ENCODE measurements at places on chromosomes 2 and 18.

- no peak for DNase-seq
Measured at GRCh38 chr2:23500836-23501235, 115.9 kb downstream of the KLHL29 start.

DNA sequence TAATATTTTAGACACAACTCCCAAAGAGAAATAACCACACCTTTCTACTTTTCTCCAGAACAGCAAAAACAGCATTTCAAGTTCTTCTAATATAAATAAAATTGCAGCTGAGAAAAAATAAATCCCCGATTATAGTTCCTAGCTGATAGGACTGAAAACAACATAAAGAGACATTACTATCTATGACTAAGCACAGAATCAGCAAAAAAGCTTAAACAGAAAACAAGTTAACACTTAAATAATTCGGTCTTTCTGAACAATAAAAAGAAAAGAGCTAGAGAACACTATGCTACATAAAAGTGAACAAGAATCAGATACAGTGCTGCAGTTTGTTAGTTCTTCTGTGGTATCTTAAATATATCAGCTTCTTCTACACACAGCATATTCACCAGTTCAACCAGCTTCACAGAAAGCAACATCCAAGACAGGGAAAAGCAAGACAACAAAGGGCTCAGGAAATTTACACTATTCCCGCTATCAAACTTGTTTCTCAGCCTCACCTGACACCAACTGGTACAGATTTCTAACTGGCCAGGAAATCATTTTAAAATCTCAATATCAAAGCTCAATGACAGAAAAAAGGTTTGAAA lies 28.6 kb downstream of the FEZ2 start:
- DNase-seq: no peak

DNA sequence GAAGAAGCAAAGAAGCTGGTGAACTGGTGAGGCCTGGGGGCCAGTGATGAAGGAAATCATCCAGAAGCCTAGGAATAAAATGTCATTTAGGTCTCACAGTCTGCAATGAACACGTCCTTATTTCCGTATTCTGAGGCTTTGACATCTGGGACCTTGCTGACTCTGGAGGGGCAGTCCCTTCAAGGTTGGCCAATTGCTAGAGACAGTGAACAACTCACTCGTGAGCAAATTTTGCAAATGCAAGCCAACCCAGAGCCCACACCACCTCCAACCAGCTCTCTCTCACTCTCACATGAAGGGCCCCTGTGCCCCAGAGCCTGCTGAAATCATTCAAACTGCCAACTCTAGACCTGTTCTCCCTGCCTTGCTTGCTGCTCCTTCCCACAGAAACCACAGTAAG lies 279.1 kb upstream of the LYPD1 start:
- no peak for DNase-seq

GRCh38 chr18:41004324-41004723 lies 950.7 kb upstream of the PIK3C3 start:
- DNase-seq: no peak

- DNase-seq: no peak
Measured at GRCh38 chr2:232772531-232772930, 3.8 kb downstream of the KCNJ13 start.

DNA sequence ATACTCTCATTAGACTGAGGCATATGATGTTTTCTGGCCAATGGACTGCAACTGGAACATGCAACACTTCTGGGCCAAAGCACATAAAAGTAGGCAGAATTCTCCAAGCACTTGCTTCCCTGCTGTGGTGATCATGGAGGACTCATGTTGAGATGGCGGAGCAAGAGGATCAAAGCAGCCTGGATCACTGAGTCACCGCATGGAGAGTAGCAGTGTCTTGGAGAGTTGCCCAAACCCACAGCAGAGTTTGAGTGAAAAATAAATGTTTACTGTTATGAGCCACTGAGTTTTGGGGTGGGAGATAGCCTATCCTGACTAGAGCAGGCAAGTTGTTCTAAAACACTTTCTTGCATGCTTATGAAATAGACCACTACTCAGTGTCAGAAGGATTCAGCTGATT lies 359.5 kb downstream of the ZNF521 start:
- DNase-seq: no peak

- no peak for DNase-seq
Measured at GRCh38 chr2:226159875-226160479, 639.6 kb downstream of the IRS1 start.

GRCh38 chr2:177392373-177393202 lies at the start of gene AGPS:
Gene AGPS (plus strand): TSS chr2:177392773. CDS start chr2:177392790, 17 bp downstream.
- peak; percentile 71 for DNase-seq

GRCh38 chr2:48430528-48431094 lies 99.3 kb upstream of the STON1 start:
- DNase-seq: no peak

- peak; percentile 98 for DNase-seq
Measured at GRCh38 chr18:41940506-41941215, 14.4 kb upstream of the PIK3C3 start.

GRCh38 chr18:48334845-48335244 lies 74.3 kb downstream of the ZBTB7C start:
- DNase-seq: no peak

- DNase-seq: no peak
Measured at GRCh38 chr18:3679241-3679640, 229.3 kb downstream of the TGIF1 start.

DNA sequence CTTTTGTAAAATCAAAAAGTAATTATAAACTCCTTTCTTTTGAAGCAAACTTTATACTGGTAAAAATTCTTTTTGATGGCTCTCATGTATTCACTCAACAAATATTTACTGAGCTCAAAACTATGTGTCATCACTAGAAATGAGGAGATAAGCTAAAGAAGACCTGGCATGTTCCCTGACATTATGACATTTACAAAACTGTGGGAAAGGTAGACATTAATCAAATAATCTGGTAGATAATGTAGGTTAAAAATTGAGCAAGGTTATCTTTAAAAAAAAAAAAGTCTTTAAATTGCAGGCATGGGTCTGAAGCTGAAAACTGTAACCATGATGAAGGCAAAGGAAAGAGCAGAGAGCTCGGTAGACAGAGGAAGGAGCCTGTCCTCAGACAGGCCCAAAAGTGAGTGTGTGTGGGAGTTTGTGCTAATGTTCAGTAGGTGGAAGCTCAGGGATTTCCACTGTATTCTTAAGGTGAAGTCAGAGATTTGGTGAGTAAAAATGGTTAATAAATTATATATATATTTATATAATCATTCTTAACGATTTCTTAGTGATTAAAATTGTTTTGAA lies 612.9 kb downstream of the LRP1B start:
- no peak for DNase-seq

DNA sequence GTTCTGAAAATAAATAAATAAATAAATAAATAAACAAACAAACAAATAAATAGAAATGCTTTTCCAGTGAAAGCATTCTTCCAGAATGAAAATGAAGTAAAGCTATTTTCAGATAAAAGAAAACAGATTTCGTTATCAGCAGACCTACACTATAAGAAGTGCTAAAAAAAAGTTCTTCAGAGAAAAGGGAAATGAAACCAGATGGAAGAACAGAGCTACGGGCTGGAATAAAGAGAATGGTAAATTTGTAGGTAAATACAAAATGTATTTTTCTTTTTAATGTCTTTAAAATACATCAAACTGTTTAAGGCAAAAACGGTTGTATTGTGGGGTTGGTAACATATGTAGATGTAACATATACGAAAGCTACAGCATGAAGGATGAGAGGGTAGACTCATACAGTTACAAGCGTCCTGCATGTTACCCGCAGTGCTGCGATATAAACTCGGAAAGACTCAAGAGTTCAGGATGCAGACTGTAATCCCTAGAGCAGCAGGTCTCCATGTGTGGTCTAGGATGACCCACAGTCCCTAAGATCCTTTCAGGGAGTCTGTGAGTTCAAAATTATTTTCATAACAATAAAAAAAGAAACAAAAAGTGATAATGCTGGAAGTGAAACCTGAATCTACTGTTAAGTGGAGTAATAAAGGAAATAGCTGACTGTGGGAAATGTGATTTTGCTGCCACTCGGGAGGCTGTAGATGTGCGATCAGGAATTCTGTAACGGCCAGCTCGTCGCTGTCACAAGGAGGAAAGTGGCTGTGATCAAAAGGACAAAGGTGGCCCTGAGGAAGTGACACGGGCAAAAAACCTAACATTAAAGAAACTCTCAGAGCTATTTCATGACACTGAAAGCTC lies 5.3 kb upstream of the RAB12 start:
- no peak for DNase-seq

DNA sequence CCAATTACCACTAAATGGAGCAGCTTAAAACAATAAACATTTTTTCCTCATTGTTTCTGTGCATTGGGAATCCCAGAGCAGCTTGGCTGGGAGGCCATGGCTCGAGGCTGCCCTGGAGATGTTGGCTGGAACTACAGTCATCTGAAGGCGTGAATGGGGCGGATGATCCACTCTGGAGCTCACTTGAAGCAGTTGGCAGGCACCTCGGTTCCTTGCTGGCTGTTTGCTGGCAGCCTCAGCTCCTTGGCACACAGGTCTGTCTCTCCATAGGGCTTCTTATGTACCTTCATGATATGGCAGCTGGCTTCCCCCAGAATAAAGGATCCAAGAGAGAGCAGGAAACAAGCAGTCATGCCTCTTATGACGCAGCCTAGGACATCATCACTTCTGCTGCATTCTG lies 227.0 kb upstream of the COPS8 start:
- DNase-seq: no peak

- DNase-seq: no peak
Measured at GRCh38 chr2:153912798-153913396, 41.2 kb downstream of the GALNT13 start.

DNA sequence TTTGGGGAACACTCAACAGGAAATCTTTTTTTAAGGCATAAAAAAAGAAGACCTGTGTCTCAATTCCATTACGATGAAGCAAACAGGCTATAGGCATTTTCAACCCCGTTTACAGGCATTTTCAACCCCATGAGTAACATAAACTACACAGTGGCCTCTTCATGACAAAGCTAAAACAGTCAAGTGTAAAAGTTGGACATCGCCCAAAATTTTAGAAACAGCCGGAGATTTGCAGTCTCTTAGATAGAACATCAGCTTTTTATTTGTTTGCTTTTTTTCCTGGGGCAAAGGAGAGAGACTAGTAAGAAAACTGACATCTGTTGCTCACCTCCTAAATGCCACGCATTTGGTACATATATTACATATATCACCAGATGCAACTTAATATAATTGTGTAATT lies 173.7 kb downstream of the CMPK2 start:
- no peak for DNase-seq

DNA sequence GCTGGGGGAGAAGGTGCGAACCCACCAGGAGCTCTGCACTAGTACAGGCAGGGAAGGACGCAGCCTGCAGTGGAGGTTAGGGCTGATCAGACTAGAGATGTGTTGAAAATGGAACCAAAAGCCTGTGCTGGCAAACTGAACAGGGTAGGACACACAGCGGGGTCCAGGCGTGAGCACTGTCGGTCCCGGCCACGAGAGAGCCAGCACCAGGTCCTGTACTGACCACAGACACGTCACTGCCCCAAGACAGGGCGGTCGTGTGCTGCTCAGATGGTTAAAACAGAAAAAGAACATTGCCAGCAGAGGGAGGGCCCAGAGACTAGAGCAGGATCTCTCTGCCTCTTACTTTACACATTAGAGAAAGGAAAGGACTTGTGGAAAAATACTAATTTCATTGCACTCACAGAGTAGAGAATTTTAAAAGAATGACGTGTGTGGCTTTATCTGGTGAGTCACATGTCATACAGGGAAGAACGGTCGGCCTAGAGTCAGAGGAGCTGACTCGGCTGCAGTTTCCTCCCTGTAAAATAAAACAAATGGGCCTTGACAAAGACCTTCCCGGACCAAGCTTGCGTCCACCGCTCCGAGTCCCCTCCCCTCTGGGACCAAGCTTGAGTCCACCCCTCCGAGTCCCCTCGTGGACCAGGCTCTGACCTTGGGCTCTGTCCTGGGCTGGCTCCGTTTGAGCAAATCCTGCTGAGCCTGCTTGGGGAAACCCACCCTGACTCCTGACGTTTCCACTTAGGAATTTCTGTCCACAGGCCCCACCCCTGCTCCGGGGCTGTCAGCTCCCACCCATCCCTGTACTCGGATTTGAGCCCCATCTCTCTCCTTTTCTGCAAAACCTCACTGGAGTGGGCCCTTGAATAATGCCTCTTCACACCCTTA lies 16.7 kb upstream of the ADI1 start:
- peak; percentile 91 for DNase-seq

DNA sequence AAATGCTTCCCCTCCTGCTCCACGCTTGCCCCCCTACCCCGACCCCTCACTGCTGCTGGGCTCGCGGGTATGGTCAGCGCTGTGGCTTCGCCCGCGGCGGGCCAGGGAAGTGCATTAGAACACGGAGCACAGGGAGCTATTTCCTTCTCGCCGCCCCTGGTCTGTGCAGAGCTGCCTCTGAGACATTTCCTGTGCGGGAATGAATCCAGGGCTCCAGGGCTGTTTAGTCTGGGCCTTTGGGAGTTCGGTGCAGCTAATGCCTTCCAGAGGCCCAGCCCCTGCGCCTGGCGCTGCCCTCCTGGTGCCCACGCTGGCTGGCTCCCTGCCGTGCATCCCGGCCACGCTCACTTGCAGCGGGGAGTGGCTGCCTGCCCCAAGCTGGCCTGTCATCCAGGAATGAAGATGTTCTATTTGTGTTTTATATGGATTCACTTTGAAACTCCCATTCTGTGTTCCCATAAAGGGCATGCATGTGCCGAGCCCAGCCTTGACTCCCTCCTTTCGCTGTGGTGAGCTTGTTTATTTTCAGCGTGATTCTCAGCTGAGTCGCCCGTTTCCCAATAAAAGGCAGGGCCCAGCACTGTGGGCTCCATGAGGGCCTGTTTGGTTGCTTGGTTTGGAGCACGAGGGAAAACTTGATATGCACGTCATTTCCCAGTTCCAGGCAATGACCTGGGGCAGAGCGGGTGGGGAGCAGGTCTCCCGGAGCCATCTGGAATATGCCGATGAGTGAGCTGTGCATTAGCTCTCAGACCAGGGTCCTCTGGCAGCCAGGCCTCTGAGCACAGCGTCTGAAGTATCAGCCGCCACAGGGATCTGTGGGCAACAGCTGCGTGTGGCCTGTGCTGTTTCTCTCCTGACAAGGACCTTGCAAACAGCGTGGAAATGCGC lies 42.7 kb downstream of the SH3RF3 start:
- DNase-seq: peak; percentile 97

GRCh38 chr2:216139884-216140283 lies 30.7 kb downstream of the XRCC5 start:
- no peak for DNase-seq

DNA sequence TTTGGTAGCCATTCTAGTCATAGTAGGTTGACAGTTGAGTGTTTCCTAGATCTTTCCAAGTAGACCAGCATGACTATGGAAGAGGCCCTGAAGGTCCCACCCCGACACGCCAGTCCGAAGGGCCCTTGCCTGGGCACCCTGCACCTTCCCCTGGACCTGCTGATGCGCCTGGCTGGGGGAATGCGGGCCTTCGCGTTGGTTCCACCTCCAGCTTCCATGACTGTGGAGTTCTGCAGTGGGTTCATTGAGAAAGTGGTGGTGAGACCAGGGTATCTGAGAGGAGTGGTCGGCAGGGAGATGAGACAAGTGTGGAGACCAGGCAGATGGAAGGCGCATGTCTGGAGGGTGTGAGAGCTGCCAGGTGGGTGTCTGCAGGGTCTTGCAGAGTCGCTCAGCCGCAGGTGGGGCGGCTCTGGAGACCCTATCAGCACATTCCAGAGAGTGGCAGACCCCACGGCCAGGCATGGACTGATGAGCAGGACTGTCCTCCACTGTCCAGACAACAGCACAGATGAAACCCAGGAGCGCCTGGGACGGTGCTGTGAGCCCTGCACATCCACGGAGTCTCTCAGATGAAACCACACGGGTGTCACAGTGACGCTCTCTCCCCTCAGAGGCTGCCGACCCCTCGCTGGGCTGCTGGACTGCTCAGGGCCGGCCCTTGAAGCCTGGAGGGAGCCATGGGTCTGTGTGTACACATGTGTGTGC lies 182.5 kb upstream of the HDAC4 start:
- DNase-seq: no peak
